ENCODE measurements at places on chromosomes 6 and 20.

DNA sequence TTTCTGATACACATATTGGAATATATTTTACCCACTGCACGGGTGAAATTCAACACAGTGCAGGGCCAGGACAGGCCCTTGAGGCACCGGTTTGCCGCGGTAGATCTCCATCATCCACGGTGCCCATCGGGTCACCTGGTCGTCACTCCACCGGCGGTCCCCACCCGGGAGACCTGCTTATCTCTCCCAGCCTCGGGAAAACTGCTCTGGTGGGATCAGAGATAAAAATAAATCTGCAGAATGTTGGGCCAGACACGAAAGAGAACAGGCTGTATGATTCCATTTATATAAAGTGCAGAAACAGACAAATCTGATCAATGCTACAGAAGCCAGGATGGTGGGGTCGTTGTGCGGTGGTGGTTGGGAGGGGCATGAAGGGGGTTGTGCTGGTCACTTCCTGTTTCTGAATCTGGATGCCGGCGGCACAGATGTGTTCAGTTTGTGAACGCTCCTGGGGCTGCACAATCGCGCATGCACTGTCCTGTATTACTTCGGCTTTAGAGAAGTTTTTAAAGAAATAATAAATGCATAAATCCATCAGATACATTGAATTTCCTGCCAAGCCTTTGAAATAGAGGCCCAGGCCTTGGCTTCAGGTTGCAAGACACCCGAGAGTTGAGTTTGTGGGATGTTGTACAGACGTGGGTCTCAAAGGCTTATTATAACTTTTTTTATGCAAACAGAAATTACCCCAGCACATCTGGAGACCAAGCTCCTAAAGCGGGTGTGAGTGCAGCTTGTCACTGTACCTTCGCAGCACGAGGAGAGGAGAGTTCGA lies 54.3 kb downstream of the ANKRD60 start:
- DNase-seq: no peak

DNA sequence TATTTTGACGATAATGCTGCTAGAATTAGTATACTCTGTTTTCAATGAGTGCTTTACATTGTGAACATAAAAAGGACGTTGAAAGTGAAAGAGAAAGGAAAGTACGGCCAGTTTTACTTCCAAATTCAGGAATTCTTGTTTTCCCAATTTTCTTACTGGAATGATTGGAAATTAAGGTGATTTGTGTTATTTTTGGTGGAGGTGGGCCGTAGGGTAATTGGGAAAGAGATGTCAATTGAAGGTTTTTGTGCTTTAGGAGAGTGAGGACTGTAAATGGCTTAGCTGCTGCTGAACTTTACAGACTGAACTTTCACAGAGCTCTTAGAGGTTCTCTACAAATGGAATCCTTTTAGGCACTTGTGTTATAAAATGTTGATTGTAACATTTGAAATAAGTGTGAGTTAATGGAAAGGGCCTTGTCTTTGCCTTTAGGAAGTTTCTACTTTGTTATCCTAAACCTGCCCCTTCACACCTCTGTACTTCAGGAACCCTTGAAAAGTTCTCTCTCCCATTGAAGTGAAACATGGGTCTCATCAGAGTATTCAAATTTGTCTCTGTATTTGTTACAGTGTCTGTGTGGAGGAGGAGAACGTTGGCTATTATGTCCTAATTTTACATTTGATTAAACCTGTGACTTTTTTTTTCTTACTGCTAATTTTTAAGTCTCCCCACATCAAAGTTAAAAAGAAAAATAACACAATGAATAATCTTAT lies 256.4 kb downstream of the ARID1B start:
- DNase-seq: no peak

DNA sequence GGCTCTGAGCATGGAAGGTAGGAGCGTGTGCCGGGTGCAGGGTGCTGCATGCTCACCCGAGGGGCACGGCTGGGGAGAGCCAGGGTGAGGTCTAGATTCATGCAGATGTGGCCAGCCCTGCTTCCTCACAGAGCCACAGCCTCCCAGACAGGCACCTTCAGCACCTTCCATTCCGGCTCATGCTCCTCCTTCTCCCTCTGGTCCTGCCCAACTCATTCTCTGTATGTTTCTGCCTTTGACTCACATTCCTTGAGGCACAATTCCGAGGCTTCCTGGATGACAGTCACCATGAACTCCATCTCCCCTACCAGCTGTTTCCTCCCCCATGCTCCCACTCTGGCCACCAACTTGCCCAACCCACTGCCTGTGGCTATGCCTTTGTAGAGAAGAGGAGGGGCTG lies 35.4 kb downstream of the DACT2 start:
- DNase-seq: no peak

GRCh38 chr6:1947922-1948321 lies 297.5 kb downstream of the GMDS start:
- no peak for DNase-seq

GRCh38 chr20:13739731-13740649 lies 44.7 kb downstream of the ESF1 start:
- DNase-seq: no peak

DNA sequence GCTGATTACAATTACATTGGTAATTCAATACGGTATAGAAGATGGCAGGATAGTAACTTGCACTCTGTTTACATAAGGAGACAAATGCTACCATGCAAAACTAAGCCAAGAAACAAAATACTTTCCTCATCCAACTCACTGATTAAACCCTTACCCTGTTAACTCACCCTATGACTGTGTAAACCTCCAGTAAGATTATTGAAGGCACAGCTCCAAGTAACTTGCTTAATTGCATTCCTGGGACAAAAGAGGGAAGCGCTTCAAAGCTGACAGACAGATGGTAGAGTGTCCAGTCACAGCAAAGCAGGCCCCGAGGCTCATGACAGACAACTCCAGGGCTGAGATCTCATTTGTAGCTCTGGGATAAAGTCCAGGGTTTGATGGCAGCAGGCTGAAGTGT lies 6.9 kb upstream of the KIF16B start:
- no peak for DNase-seq

GRCh38 chr6:95785785-95786184 lies 208.4 kb downstream of the MANEA start:
- DNase-seq: no peak

DNA sequence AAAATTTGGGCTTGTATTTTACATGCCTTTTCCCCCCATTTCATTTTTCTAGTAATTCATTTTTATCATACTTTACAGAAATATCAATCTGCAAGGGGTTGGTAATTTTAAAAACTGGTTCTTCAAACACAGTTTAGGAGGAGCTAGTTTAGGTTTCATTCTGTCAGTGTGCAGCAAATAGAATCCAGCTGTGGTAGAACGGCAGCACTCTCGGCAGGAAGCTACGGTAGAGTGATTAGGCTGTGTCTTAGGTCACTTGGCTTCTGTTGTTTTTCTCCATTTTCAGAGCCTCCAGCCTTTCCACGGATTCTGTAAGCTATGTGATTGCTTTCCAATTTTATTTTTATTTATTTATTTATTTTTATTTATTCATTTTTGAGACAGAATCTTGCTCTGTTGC lies 32.7 kb downstream of the TLDC2 start:
- no peak for DNase-seq

DNA sequence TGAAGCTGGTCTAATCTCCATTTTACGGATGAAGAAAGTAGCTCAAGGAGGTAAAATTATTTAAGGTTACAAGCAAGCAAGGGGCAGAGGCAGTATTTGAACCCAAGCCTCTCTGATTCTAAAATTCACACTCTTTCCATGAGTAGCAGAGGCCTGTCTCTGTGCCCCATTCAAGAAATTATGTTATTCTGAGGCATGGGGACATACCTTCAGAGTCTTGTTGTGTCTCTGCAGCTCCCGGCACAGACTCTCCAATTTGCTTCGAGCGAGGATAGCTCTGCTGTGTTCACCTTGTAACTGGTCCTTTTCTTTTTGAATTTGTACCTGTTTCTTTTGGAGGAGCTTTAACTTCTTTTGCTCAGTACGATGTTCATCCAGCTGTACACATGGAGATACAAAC lies 21.5 kb downstream of the TXLNB start:
- DNase-seq: no peak

GRCh38 chr6:27591699-27592480 lies 119.0 kb upstream of the ZNF184 start:
- DNase-seq: no peak

GRCh38 chr6:85078058-85078457 lies 313.7 kb upstream of the TBX18 start:
- DNase-seq: no peak

GRCh38 chr20:41306061-41306727 lies 11.3 kb downstream of the ZHX3 start:
- DNase-seq: no peak

DNA sequence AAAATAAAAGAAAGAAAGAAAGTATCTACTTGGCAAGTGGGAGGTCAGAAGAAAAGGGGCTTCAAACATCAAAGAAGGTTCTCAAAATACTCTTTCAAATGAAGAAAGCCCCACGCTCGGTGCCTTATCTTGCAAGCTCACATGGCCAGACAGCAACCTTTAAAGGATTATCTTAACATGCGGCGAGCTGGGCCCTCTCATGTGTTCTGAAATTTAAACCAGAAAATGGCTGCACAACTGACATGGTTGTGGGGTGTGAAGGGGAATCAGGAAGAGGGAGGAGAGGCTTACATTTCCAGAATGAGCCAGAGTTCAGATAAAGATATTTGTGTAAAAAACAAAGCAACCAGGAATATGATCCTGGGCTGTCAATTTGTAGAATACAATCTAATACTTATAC lies 363.1 kb downstream of the PRKN start:
- no peak for DNase-seq

DNA sequence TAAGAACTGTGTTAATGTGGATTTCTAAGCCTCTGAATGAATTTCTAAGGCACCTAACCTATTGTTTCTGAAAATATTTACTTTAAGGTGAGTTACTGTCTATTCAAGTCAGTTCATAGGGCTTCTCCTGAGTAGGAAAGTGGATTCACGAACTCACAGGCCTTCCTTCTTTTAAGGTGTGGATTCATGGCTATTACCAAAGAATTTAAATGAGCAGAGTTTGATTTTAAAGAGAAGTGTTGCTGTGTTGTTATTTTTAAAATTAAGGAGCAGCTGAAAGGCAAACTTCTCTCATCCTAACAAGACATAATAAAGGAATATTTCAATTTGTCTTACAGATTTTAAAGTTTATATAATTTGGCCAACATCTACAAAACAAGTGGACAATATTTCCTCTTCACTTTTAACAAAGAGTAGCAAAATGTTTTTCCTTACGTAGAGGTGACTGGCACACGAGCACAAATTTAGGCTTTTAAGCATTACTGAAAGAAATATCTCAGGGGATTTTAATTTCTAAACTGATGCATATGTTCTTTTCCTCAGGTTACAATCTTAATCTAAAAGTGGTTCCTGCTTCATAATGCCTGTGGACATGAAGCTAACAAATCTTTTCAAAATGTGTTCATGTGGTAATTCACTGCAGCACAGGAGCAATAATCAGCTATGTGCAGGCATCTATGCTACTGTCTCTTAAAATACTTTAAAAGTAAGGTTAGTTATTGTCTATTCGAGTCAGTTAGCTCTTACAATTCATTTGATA lies 602 bp upstream of the TSPYL4 start:
- DNase-seq: no peak

GRCh38 chr6:25939593-25939992 lies 9.1 kb upstream of the SLC17A2 start:
- DNase-seq: no peak

- no peak for DNase-seq
Measured at GRCh38 chr20:35731862-35732643, 10.0 kb downstream of the RBM39 start.

DNA sequence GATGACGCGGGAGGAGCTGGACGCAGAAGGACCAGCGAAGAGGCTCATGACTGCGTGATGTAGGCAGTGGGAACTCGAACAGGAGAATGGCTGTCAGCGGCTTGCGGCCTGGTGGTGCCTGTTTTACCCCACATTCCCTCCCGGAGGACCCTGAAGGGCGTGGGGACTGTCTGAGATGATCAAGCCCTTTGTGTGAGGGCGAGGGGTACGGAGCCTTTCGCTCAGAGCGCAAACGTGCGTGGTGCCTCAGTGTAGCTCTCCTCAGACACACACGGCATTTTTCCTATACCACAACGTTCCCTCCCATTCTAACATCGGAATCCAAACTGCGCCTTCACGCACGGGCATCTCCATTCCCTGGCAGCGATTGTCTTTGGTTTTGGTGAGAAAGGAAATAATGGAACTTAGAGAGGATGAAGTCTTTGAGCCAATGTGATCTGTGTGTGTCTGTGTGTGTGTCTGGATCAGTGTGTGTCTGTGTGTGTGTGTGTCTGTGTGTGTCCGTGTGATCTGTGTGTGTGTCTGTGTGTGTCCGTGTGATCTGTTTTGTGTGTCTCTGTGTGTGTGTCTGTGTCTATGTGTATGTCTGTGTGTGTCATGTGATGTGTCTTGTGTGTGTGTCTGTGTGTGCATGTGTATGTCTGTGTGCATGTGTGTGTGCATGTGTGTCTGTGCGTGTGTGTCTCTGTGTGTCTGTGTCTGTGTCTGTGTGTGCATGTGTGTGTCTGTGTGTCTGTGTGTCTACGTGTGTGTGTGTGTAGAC lies 5.3 kb downstream of the PTK6 start:
- no peak for DNase-seq

DNA sequence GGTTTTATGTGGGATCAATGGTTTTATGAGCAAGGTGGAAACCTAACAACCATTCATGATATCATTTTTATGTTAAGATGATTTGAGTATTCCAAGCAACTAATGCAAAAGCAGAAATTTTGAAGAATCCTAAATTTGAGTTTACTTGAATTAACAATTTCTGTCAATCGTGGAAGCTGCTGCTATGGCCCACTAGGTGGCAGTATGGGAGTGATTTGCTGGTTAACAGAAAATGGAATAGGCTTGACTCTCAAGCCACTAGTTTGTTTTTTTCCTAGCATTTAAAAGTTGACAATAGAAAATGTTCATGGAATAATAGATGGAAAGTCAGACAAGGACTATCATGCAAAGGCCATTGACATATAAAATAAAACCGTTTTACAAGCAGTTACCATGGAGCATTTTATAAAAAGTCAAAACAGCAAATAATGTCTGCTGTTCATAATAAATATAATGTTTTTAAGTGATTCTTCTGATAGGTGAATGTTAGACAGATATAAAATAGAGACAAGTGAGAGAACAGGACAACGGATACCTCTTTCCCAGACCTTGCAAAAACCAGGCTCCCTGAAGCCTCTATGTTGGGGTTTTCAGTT lies 43.0 kb upstream of the TMEM200A start:
- DNase-seq: no peak

DNA sequence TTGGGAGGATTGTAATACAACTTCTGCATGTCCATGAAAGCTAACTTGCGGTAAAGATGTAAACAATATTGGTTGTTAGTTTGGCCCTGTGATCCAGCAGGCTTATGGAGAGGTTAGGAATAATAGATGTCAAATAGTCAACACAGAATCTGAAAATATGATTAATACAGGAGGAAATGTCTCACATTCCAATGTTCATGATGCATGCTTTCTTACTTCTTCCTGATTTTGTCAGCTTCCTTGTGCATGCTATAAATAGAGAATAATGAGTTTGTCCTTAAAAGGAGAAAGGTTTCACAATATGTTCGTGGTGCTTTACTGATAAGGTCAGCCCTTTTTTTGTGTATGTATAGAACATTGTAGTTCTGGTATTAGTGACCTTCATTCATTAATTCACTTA lies 136.7 kb downstream of the MMUT start:
- no peak for DNase-seq

- DNase-seq: no peak
Measured at GRCh38 chr6:24080711-24081110, 45.3 kb upstream of the NRSN1 start.

Data from substantia nigra (tissue), 51 donors.